ENCODE measurements at places on chromosomes 2 and 18.

- DNase-seq, result no peak
Observed at GRCh38 chr2:35787302-35788031, 568.1 kb upstream of the CRIM1 start.

GRCh38 chr2:110783196-110783873 is 51.0 kb downstream of the ACOXL start:
- no peak for DNase-seq

- DNase-seq, result peak; percentile 54
Observed at GRCh38 chr18:48952287-48953103, 1.7 kb upstream of the SMAD7 start.

DNA sequence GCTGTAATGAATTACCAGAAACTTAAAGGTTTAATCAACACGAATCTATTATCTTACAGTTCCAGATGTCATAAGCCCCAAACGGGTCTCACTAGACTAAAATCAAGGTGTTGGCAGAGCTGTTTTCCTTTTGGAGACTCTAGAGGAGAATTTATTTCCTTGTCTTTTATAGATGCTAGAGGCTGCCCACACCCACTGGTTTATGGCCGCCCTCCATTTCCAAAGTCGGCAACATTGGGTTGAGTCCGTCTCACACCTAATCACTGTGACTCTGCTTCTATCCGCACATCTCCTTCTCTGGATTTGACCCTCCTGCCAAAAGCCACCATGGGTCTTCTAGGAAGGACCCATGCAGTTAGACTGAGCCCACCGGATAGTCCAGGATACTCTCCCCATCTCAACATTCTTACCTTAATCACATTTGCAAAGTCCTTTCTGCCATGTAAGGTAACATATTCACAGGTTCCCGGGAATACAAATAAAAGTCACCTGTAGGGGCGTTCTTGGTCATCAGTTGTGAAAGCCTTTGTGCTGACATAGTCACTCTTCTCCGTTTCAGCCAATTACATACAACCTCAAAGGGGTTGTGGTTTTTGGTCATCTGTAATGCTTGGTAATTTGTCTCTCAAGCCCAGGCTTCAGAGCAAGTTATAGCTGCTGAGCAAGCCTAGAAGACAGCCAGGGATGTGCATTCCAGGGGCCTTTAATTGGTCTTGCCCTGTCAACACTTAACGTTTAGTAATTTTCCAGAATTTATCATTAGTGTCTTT is 179.4 kb downstream of the ANTXR1 start:
- DNase-seq, result no peak

GRCh38 chr2:11891671-11892440 is 145.4 kb downstream of the LPIN1 start:
- DNase-seq, result no peak

- DNase-seq, result no peak
Observed at GRCh38 chr2:70125498-70125898, 38.2 kb downstream of the PCBP1 start.

DNA sequence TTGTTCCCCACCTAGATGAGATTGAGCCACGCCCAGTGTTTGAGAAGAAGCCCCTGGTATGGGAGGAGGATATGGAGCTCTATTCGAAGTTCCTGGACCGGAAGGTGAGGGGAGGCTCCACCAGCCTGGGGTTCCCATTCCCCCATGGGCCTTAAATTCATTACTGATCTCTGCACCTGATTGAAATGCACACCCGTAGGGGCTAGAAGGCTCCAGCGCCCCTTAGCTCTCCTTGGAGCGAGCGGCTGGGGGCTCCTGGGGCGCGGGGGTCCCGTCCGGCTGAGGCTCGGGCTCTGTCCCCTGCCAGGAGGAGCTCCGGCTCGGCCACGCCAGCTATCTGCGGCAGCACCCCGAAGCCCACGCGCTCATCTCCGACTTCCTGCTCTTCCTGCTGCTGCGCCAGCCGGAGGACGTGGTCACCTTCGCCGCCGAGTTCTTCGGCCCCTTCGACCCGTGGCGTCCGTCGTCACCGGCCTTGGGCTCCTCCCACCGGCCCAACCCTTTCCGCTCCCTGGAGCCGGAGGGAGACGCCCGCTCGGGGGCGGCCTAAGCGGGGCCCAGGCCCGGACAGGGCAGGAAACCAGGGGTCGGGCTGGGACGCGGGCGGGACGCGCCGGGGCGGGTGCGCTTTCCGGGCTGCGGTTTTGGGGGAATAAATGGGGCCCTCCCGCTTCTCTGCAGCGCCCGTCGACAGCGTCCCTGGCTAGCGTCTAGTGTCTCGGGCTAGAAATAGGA is 10.9 kb downstream of the CATIP start:
- DNase-seq, result peak; percentile 71

GRCh38 chr2:196183172-196183473 is 11.7 kb upstream of the STK17B start:
- no peak for DNase-seq

- DNase-seq, result no peak
Observed at GRCh38 chr2:36137612-36138011, 218.0 kb upstream of the CRIM1 start.

DNA sequence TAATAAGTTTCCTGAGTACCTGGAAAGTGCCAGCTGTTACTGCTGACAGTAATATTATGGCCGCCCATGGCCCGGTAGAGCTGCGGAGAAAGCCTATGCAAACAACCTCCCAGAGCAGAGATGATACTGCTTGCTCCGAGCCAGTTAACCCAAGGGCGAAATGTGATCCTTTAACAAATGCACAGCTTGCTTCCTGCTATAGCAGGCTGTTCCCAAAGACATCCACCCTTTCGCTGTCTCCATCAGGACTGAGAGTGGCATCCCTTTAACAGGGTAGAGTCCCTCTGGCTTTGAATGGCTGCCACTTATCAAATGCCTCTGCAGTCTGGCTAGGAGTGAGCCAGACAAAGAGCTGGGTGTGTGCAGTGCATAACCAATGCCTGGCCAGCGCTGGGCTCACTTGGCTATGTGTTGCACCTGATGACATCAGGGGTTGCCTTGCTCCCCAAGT is 69.7 kb upstream of the DAPL1 start:
- DNase-seq, result no peak

GRCh38 chr2:65504814-65505697 is 72.7 kb upstream of the SPRED2 start:
- DNase-seq, result no peak

DNA sequence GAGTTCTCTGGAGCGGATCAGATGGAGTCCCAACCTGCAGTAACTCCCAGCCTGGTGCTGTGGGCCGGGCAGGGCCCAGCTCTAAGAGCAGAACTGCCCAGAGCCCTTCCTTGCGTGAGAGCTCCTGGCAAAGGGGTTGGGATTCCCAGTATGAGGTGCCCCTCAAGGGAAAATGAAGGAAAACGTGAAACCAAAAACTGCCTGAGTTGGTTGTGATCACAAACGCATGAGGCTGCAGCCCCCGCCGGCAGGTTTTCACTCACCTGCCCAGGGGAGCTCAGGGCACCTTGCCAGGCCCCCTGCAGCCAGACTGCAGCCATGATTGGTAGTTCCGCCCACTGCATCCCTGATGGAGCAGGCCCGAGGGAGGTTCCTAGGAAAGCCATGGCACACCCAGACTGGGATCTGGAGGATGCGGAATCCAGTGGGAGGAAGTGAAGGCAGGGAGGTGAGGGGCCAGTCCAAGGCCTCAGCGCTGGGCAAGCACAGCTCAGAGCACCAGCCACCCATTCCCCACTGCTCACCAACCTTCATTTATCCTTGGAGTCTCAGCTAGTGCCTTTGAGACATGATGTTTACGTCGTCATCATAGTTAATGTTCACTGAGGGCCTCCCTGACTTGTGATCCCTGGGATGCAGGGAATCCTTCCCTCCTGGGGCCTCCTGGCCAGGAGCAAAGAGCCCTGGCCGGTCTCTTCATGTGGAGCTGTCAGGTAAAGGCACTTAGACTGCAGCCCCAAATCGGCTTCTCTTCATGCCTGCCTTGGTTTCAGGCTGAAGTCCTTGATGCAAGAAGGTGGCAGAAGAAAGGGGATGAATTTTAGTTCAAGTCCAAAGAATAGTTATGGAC is 103.2 kb downstream of the INHBB start:
- no peak for DNase-seq

DNA sequence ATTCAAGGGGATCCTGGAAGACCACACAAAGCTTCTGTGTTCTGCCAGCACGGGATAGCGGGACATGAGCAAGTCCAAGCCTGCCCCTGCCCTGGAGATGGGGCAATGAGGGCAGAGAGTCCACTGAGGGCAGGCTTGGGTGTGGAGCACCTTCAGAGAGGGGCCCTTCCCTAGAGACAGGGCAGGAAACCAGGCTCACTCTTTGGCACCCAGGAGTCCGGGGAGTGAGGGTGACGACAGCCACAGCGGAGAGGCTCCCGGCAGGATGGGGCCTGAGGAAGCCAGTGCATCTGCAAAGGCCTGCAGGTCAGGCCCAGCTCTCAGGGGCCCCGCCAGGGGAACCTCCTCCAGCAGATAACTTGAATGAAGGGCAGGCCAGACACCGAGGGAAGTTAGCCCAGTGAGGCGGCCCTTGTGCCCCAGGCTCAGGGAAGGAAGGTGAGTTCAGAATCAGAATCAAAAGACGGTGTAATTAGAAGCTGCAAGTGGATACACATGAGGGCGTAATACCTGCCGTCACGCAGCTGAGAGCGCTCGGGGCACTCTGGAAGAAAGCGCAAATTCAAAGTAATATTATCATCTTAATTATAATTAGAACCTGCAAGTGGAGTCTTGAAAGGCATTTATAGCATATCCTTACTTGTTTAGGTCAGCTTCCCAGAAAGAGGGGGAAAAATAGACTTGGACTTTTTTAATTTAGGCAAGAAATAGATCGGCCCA is 142.6 kb upstream of the LGALSL start:
- DNase-seq, result no peak

- no peak for DNase-seq
Observed at GRCh38 chr2:181779288-181780021, 99.1 kb upstream of the NEUROD1 start.

- DNase-seq, result no peak
Observed at GRCh38 chr2:133421516-133422324, 146.5 kb downstream of the NCKAP5 start.

DNA sequence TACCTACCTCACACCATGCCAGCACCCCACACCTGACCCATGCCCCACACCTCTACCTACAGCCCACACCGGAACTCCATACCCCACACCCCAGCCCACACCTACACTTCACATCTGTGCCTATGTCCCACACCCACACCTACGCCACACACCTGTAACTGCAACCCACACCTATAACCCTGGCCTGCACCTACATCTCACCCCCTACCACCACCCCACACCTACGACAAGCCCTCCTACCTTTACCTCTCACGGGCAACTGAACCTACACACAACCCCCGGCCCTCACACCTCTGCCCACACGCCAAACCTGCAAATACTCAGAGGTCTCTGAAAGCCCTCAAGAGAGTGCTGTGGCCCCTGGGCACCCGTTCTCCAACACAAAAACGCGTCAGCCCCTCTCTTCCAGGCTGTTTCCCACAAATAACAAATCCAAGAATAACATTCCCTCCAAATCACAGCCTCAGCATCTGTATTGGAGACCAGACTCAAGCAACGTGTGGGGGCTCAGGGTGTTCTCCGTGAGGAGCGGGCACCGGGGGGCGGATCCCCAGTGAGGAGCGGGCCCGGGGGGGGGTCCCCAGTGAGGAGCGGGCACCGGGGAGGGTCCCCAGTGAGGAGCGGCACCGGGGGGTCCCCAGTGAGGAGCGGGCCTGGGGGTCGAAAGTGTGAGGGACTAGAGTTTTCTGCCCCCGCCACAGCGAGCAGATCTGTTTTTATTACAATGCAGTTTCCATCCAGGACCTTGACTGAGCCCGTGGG is 33.4 kb downstream of the SLC66A2 start:
- DNase-seq, result no peak

GRCh38 chr2:204972161-204972560 is 426.9 kb downstream of the PARD3B start:
- DNase-seq, result no peak

DNA sequence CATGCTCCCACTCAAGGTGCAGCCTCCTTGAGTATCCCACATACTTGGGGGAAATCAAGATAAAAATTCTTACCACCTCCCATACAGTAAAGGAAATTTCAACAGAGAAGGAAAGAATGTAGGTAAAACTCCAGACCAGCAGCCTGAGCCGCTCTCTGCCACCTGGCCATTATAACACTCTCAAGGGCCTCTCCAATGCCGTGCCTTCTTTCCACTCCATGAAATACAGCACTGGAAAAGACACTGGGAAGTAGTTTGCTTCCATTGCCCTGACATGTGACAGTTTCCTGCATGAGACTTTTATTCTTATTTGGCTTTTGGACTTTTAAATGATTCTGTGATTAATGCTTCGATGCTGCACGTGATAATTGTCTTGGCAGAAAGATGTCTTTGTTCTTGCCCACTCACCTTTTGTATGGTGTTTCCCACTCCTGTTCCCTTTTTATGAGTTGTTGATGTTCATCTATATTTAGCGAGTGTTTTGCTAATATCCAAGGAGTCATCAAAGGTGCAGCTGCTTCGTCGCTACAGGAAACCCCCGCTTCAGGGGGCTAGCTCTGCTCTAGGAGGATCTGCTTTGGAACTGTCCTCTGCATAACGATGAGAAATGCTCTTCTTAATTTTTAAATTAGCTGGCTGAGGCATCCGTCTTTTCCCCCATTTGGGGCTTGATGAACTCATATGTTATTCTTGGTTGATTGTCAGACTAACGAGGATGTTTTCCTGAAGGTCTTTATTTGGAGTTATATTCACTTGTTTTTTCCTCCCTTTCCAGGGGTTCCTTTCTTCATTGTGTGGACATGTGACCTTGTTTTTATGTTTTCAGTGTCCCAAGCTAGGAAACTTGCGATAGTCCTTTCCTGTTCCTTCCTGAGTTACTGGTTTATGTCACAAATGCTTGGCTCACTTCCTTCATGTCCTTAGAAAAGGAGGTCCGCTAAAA is 179.4 kb downstream of the TXNL1 start:
- DNase-seq, result no peak

DNA sequence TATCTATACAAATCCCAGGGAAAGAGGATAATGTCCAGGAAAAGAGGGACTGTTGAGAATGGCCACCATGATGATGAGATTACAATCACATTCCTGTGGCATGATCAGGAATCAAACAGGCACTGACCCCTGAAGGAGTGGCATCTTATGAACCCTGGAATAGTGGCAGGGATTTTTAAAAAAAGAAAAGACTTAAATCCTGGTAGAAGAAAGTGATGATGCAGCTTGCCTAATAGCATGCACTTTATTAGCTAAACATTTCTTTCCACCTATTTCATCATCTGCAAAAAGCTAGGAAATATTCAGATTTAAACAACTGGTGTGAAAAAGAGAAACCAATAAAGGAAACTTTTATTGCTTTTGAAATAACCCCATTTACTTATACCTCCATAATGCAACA is 87.2 kb upstream of the FSHR start:
- no peak for DNase-seq

DNA sequence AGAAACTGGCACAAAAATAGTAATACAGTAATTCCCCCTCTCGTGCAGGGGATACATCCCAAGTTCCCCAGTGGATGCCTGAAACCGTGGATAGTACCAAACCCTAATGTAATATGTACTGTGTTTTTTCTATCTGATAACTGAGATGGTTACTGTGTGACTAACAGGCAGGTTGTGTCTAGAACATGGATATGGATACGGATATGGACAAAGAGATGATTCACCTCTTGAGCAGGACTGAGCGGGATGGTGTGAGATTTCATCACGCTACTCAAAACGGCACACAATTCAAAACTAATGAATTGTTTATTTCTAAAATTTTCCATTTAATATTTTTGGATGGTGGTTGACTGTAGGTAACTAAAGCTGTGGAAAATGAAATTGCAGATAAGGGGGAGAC is 3.4 kb downstream of the MBD1 start:
- DNase-seq, result no peak

- no peak for DNase-seq
Observed at GRCh38 chr2:237134321-237135230, 48.9 kb downstream of the COPS8 start.

GRCh38 chr18:13387855-13388548 is 169.4 kb downstream of the LDLRAD4 start:
- no peak for DNase-seq

Data from activated CD4-positive, alpha-beta T cell treated with anti-CD3 and anti-CD28 coated beads for 48 hours (primary cell).